ENCODE measurements at places on chromosomes 5 and 9.

- DNase-seq = peak; percentile 3
These were observed 642.3 kb downstream of the DMRTA1 start for GRCh38 chr9:23088932-23089364.

DNA sequence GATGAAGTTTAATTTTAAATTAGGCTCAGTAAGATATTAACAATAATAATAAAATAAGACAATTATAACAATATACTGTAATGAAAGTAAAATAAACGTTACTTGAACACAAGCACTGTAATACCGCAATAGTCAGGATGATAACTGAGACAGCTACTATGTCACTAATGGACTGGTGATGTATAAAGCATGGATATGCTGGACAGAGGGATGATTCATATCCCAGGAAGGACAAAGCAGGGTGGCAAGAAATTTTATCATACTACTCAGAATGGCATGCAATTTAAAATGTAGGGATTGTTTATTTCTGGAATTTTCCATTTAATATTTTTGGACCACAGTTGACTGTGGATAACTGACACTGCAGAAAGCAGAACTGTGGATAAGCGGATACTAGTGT is 196.9 kb downstream of the VPS13A start:
- no peak for DNase-seq

- DNase-seq = no peak
These were observed 5.5 kb downstream of the FANCC start for GRCh38 chr9:95311961-95312360.

DNA sequence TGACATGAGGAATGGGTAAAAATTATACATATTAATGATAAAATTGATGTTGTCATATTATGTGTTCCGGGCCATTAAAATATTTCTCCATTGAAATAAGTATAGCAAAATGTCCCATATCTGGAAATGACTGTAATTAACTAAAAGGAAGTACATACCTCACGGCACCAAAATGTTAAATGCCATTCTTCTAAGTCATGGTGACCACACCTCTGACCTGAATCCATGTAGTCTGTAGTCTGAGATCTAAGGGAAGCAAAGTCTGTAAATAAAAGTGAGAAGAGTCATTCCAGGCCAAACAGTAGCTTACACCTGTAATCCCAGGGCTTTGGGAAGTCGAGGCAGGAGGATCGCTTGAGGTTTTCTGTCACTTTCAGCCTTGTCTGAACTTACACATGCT is 8.7 kb upstream of the GDA start:
- no peak for DNase-seq
